ENCODE measurements at places on chromosomes 6 and 20.

GRCh38 chr6:132300323-132300949 is 100.8 kb downstream of the MOXD1 start:
- peak; percentile 53 for DNase-seq

DNA sequence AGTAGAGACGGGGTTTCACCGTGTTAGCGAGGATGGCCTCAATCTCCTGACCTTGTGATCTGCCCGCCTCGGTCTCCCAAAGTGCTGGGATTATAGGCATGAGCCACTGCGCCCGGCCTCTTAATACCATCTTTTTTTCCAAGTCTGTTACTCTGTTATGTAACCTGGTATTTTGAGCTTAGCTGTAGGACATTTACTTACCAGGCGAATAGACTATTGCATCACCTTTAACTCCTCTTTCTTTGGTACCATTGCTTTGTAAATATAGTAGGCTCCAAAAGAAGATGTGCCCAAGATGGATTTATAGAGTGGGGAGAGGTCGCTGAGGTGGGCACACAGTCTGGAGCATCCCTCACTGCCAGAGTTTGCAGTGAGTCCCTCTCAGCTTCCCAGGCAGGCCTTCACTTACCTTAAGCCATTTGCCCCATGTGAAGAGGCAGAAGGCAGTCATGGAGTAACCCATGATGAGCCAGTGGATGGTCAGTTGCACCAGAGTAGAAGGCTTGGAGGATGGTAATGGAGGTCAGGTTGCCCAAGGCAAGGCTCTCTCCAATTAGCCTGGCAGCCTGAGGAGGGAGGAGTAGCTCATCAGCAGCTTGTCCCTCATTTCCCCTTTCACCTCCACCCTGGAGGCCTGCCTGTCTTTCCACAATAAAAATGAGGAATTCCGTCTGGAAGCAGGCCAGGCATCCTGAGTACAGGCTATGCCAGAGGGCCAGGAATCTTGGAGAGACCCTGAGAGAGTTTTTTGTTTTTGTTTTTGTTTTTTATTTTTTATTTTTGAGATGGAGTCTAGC is 9.7 kb downstream of the TIAM2 start:
- no peak for DNase-seq

DNA sequence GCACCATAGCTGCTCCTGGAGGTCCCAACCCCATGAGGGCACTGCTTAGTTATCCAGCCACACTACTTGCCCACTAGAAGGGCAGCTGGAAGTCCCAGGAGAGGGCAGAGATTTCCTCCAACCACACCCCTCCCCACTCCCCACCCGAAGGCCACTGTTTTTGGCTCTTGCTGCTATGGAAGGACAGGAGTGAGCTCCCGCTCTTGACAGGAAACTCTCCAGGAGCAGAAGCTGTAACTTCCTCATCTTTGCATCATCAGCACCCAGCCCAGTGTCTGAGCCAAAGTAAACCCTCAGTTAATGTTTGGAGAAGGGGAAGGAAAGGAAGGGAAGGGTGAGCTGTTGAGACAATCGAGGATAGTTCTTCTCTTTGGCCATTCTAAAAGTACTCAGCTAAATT is 120.7 kb downstream of the MTFR2 start:
- no peak for DNase-seq

DNA sequence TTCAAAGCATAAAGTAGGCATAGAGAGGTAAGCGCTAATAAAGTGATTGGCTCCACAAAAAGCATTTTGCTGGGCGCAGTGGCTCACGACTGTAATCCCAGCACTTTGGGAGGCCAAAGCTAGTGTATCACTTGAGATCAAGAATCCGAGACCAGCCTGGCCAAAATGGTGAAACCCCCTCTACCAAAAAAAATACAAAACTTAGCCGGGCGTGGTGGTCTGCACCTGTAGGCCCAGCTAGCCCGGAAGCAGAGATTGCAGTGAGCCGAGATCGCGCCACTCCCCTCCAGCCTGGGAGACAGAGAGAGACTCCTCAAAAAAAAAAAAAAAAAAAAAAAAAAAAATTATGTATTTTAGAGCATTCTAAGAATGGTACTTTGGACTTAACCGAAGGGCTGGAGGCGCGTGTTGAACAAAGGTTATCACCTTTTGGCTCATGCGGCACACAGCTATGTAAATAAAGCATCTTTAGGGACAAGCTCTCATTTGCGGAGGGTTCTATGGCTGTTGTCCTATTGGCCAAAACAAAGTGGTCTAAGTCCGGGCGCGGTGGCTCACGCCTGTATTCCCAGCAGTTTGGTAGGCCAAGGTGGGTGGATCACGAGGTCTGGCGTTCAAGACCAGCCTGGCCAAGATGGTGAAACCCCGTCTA is 17.4 kb downstream of the HFE start:
- DNase-seq, result no peak

GRCh38 chr6:109486068-109486467 is 3.0 kb upstream of the ZBTB24 start:
- DNase-seq, result no peak

GRCh38 chr6:20575125-20575524 is 40.9 kb downstream of the CDKAL1 start:
- peak; percentile 38 for DNase-seq

DNA sequence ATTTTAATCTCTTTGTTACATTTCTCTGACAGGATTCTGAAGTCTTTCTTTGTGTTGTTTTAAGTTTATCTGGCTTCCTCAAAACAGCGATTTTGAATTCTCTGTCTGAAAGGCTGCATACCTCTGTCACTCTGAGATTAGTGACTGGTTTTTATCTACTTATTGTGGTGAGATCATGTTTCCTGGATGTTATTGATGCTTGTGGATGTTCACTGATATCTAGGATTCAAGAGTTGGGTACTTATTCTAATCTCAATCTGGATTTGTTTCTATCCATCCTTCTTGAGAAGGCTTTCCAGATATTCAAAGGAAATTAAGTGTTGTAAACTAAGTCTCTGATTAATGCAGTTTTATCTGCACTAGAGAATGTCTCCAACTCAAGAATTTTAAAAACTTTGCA is 1076.1 kb upstream of the ADGRB3 start:
- peak; percentile 2 for DNase-seq

GRCh38 chr20:3092611-3093379 is 8.3 kb upstream of the AVP start:
- peak; percentile 25 for DNase-seq

DNA sequence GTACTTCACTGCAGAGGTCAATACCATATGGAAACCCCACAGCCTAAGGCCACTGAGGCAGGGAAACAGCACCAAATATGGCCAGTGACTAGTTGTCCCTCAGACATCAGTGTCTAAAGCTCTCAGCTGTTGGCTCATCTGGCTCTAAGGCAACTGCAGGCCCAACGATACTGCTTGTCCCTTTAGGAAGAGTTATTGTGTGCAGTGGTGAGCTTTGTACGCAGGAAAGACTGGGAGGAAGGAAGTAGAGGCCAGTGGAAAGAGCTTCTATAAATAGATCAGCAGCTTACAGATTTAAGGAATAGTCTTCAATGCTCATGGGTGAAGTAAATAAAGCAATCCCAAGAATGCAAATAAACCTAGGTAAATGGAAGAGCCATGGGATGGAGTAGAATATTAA is 29.3 kb downstream of the DNAAF9 start:
- peak; percentile 83 for DNase-seq

- peak; percentile 72 for DNase-seq
These were observed at the start of gene PPP1R16B for GRCh38 chr20:38805502-38805957. TSS of gene PPP1R16B (plus strand) at chr20:38805697. CDS start at chr20:38835926, 30,229 bp downstream.

DNA sequence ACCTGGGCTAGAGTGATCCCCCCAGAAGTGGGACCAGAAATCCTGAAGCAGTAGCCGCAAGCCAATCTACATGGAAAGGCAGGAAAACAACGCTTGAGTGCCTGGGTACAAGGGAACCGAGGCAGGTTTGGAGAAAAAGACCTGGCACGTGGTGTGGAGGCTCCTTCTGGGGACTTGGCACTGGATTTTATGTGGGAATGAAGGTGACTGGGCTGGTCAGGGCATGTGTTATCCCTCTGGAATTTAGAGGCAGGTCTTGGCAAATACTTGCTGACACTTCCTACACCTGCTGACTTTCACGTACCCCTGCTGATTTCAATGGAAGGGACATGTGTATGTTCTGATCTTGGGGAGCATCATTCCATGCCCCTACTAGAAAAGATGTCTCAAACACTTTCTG is 25.0 kb upstream of the FAM217A start:
- no peak for DNase-seq

DNA sequence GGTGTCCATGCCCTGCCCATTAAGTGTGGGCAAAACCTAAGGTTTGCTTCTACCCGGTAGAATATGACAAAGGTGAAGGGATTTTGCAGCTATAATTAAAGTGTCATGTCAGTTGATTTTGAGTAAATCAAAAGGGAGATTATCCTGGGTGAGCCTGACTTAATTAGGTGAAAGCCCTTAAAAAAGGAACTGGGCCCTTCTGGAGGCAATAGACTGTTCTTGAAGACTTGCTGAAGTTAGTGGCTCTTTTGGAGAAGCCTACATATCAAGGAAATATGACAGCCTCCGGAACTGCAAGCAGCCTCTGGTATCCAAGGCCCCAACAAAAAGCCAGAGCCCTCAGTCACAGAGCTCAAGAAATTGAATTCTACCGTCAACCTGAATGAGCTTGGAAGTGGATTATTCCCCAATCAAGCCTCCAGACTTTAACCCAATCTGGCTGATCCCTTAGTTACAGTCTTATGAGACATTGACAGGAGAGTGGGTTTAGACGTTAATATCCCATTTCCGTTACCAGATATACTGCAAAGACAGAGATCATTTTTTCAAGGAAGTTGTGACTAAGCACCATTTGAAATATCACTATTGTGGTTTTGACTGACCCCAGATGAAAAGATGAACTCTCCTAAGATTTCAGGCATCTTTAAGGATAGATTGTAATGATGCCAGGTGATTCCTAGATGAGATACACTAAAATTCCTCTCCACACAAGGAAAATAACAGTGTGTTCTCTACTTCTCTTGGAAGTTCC is 303.4 kb downstream of the PLCB1 start:
- DNase-seq, result peak; percentile 18

GRCh38 chr6:63817492-63818050 is 182.0 kb downstream of the PHF3 start:
- DNase-seq, result no peak

DNA sequence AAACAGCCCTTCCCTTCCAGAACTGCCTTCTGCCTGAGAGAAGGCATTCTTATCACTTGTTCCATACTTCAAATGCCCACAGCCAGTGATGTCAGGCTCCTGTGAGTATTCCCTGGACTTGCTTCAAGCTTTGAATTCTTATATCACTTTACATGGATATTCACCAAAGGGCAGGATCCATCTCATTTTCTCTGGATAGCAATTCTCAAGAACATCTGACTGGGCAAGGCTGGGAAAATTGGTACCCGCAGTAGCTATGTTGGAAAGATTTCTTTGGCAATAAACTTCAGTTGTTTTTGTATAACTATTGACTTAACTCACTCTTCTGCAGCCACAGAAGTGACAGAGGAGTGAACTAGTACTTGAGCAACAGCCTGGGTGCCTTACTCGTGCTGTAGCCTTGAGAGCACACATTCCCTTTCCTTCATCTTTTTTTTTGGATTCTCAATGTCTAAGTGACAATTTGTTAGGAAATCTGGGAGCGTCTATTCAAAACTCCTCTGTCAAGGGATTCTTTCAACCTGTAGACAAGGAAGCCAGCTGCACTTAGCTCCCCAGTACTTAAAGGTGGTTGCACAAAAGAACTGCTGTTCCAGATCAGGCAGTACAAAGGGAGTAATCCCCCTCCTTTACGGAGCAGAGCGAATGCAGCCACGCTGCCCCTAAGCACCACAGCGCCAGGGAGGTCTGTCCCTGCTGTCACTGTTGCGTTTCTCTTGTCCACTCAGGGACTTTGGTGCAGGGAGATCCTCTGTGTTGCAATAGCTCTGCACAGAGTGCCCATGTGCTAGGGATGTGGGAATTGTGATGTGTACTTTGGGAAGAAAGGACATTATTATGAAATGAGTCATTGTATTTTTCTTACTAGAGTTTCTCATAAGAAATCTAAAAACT is 69.6 kb downstream of the JAG1 start:
- DNase-seq, result peak; percentile 89

DNA sequence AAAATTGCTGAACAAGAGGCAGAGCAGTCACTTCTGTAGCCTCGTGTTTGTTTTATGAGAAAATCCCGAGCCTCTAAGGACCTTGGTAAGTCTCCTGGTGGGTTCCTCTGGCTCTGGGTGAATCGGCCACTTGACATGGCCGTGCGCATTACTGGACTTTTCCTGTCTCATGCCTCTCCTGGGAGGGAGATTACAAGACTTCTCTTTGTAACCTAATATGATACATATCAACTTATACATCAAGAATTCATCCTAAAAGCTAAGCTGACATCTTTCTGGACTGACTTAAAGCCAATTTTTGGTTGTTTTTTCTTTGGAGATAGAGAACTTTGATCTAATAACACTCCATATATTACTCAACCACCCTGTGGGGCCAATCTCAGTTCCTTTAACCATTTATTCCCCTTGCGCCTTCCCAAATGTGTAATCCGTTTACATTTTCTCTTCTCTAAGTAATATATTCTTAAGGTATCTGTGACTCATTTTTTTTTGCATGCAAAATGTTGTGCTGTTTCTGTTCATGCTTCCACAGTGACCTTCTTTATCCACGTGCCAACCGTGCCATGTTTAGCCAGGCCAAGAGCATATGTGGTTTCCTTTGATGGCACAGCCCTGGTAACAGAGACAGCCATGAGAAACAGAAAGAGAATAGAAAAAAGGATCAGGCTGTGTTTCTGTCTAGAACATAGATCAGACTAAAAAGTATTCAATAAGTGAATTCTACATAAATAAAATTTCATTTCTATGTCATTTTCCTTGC is 47.5 kb upstream of the JAG1 start:
- DNase-seq, result no peak

GRCh38 chr6:10736731-10737130 is 10.9 kb upstream of the TMEM14B start:
- DNase-seq, result no peak

GRCh38 chr20:546353-546752 is 2.8 kb upstream of the CSNK2A1 start:
- no peak for DNase-seq

- no peak for DNase-seq
These were observed 258.3 kb upstream of the TCF21 start for GRCh38 chr6:133630651-133631050.

GRCh38 chr6:14306151-14306906 is 188.8 kb downstream of the CD83 start:
- no peak for DNase-seq

DNA sequence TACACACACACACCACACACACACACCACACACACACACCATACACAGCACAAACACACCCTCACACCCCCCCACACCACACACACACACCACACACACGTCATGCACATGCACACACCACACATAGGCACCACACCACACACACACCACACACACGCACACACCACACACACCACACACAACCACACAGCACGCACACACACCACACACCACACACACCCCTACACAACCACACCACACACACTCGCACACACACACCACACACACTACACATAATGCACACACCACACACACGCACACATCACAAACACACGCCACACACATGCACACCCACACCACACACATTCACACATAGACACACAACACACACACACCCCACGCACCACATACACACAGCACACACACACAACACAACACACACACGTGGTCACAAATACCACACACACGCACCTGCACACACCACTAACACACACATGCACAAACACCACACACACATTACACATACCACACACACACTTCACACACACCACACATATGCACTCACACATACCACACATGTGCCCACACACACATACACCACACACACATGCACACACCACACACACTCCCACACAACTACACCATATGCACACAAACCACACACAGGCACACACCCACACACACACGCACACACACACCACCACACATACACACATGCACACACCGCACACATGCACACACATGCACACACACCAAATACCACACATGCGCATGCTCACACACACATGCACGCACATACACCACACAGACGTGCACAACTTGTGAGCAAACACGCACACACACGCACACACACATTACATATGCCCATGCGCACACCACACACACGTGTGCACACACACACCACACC is 9.4 kb upstream of the ACSS1 start:
- DNase-seq, result no peak

Data from endothelial cell of umbilical vein (primary cell).